ENCODE measurements at places on chromosomes 3 and 15.

GRCh38 chr15:76223521-76223920, 87.7 kb downstream of the ETFA start:
- no peak for DNase-seq

- no peak for DNase-seq
These were observed 138.3 kb downstream of the ALDH1A2 start for GRCh38 chr15:57927091-57927631.

DNA sequence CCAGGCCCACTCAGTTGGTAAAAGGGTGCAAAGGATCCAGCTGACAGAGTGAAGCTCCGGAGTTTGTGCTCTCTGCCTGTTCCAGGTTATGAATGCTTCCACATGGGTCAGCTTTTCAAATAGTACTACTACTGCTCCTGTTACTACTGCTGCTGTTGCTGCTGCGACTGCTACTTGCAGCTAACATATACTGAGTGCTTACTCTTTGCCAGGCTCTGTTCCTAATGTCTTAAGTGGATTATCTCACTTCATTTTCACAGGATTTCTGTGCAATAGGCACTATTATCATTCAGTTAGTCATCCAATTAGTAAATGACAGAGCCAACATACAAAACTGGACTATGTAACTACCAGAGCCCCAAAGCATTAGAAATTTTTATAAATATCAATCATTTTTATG, 106.5 kb downstream of the IQCH start:
- no peak for DNase-seq

GRCh38 chr3:46667061-46667621, 26.3 kb downstream of the ALS2CL start:
- DNase-seq, result no peak

DNA sequence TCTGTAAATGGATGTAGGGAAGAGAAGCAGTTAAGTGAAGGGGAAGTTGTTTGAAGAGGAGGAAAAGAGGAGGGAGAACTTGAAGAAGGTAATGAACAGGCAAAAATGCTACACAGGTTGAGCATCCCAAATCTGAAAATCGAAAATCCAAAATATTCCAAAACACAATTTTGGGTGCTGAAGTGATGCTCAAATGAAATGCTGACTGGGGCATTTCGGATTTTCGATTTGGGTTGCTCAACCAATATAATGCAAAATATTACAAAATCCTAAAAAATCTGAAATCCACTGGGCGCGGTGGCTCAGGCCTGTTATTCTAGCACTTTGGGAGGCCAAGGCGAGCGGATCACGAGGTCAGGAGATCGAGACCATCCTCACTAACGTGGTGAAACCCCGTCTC, 61.9 kb upstream of the CDAN1 start:
- DNase-seq, result no peak

Data from OCI-M1 (cell line).